ENCODE measurements at places on chromosomes 16 and 17. TPM values are rescaled to one million over a fixed set of nuclear protein-coding genes. Genes with fewer than 3 reads are reported as not detected.

Gene TEX19
- not detected for total RNA-seq

Gene SMTNL2
- not detected for total RNA-seq

Gene SLC9A5
- 6.7 TPM for total RNA-seq

Gene HS3ST3B1
- 8.4 TPM for total RNA-seq

Gene CYBC1
- 197 TPM for total RNA-seq

Data from activated CD8-positive, alpha-beta memory T cell treated with anti-CD3 and anti-CD28 coated beads for 36 hours (primary cell).